AG10803 (cell line): ENCODE measurements at places on chromosomes 11 and 22.

GRCh38 chr11:78753297-78753696 is 178.6 kb upstream of the NARS2 start:
- DNase-seq: peak; percentile 6

DNA sequence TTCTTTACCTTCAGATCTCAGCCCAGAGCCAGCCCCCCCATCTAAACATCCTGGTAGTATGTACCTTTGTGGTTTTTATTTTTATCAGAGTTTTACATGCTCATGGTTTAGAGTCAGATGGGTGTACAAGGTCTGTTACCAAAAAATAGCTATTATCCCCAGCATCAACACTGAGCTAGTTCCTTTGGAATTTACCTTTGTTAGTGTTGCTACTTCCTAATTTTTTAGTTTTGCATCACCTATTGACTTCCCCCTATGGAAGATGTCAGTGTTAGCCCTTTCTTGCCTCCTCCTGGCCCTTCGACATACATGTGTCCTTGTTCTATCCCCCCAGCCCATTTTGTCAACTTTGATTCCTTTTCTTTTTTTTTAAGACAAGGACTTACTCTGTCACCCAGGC is 7.4 kb downstream of the UPB1 start:
- DNase-seq: no peak

GRCh38 chr22:42076764-42077485 is 2.6 kb upstream of the SMDT1 start:
- no peak for DNase-seq

DNA sequence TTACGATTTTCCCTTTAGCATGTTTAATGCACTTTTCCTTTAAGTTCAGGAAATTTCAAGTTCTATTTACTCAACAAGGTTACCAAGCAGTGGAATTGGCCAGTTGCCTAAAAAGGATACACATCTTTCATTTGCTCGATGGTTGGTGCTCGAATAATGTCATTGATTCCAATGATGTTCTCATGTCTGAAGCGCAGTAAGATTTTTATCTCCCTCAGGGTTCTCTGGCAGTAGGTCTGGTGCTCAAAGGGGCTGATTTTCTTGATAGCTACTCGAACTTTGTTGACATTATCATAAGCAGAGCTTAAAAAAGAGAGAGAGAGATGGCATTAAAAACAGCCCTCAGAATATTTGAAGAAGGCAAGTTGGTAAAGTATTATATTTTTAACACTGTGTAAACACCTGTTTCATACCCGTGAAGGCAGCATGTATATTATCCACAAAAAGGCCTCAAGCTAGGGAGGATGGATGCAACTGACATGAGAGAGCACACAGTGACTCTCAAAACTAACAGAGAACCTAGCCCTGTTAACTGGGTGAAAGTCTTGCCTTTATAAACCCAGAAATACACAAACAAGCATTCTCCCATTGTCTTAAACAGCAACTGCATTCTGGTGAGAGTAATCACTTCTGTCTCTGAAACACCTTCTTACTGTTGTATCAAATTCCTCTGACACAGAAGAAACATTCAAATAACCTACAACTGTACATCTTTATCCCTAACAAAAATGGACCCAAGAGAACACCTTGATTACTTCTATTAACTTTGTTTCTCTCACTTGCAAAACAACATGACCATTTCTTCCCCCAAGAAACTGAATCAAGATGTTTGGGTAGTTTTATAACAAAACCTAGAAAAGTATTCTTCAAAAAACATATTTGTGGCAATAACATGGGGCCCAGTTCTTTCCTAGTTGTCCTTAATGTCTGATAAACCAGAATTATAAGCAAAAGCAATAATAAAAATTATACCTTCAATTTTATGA is 59.6 kb downstream of the MAPK1 start:
- no peak for DNase-seq

DNA sequence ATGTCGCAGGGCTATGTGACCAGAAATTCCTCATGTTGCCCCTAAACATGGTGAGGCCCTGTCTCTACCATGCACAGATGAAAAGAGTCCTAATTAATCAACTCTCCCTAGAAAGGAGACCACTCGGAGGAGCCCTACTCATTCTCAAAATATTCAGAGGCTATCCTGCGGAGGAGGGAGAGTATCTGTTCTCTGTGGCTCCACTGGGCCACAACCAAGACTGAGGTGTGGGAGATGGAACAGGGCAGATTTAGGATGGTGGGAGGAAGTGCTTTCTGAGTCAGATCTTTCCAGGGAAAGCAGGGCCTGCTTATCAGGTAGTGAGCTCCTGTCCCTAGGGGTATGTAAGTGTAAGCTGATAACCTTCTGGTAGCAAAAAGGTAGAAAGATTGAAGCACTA is 37.0 kb upstream of the PRDM11 start:
- no peak for DNase-seq

GRCh38 chr22:50705219-50705691 is 32.6 kb downstream of the SHANK3 start:
- DNase-seq: no peak

DNA sequence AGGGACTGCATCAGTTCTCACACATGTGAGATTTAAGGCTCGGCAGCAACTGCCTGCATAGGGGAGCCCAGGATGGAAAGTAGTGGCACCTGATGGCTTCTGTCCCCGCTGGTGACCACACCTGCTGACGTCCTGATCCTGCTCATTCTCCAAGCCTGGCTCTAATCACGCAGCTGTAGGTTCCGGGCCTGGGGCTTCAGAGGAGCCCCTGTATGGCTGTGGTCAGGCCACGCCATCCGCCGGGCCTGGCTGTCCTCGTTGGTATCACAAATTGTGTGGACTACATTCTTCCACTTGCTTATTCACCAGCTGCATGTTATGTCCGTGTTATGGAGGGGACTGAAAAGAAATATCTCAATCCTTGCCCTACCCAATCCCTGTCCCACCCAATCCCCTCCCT is 580.0 kb downstream of the TBC1D22A start:
- no peak for DNase-seq

- peak; percentile 81 for DNase-seq
Observed at GRCh38 chr11:71446942-71447688, 1.1 kb downstream of the DHCR7 start.

DNA sequence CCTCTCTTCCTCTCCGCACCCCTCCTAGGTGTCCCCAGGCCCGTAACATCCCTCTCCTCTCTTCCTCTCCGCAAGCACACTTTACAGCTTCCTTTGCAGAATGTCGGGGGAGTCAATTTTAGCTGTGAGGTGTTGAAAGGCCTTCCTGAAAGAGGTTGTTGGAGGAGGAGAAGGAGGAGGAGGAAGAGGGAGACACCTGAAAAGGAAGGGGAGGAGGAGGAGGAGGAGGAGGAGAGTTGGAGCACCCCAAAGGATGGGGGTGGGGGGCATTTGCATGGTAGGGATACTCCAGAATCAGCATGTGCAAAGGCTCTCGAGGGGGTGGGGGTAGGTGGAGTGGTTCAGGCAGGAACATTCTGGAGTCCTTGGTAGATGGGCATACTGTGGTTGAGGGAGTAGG is 1045.1 kb downstream of the TBC1D22A start:
- DNase-seq: no peak
